ENCODE measurements at places on chromosomes 6 and 20.
A peak's percentile ranks its signal among the peaks of the same experiment; 100 is the strongest.

DNA sequence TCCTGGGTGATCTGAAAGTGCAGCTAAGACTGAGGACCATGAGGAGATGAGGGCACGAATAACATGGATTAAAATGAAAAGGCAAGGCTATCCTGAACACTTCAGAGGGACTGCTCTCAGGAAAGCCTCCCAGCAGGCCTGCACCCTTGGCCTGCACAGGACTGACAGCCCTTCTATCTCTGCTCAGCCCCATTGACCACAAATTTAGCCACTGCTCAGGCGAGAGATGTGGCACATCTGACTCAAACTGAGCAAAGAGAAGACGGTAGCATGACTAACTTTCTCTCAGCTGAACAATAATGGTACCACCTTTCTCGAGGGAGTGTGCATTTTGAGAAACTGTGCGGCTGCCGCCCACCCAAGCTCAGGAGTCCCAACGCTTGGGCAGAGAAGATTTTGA is 257.5 kb downstream of the ADGB start:
- no peak for DNase-seq

- DNase-seq, result no peak
Observed at GRCh38 chr20:48459722-48460395, 367.9 kb downstream of the PREX1 start.

- no peak for DNase-seq
Observed at GRCh38 chr6:146916435-146917025, 287.7 kb upstream of the STXBP5 start.

DNA sequence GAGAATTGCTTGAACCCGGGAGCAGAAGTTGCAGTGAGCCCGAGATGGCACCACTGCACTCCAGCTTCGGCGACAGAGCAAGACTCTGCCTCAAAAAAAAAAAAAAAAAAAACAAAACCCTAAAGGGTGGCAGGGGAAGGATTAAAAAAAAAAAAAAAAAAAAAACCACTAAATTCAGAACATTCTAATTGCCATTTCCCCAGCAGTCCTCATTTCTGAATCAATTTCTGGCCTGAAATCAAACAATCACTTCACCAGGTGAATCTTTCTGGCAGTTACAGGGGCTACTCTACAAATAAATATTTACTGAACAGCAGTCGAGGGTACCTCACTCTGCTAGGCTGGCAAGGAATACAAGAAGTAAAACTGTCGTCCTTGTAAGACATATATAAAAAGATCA is 1.2 kb downstream of the UQCC1 start:
- no peak for DNase-seq

GRCh38 chr6:3227363-3228045 is at the start of gene TUBB2B:
TUBB2B (minus strand) TSS chr6:3227653; CDS start chr6:3227543, 110 bp downstream.
- peak; percentile 46 for DNase-seq

GRCh38 chr6:30483677-30484279 is 5.5 kb upstream of the HLA-E start:
- peak; percentile 69 for DNase-seq

GRCh38 chr20:50142812-50143211 is 10.7 kb downstream of the PEDS1 start:
- DNase-seq, result peak; percentile 26

DNA sequence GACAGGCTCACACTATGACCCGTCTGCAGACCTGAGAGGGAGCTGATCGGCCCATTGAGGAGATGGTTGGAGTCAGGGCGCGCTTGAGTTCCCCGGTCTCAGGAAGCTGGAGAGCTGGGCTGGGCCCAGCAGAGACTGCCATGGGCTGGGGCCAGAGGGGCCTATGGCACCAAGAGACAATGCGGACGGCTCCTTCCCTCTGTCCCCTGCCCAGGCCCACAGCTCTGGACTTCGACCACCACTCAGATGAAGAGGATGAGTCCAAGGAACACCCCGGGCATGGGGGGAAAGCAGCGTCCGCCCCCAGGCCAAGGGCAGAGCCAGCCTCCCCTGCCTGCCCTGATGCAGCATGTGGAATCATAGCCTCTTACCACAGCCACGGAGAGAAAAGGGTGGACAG is 40.2 kb upstream of the PHACTR3 start:
- DNase-seq, result no peak

DNA sequence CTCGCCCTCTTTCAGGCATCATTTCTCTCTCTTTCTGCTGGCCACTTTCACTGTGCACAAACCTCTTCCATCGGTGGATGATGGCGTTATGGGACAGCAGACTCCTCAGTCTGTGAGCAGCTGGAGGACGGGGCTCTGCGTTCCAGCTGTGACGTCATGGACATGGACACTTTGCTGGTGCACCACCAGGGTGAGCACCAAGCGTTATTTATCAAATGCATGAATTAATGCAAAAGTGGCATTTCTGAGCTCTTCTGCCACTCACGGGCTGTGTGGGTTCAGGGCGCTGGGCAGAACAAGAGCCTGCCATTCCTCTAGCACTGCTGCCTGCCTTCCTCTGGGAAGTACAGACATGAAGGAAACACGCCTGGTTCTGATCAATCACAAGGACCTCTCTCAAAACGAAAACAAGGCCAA is 82.9 kb upstream of the MPC1 start:
- no peak for DNase-seq

DNA sequence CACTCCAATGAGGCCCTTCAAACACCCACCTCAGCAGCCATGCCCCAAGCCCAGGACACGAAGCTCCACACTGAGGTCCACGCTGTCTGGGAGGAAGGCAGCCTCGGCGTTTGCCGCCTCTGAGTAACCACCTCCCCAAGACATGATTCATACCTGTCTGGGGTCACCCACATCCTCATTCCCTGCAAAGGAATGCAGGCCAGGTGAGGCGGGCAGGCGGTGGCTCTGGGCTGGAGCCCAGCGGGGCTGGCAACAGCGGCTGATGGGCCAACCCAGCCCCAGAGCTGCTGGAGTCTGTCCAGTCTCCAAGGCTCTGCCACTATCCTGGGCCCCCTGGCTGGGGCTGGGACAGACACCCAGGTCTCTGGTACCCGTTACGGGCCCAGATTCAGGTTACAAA is 14.8 kb downstream of the PMEPA1 start:
- DNase-seq, result no peak

- no peak for DNase-seq
Observed at GRCh38 chr6:165616116-165616515, 46.9 kb downstream of the PDE10A start.

- no peak for DNase-seq
Observed at GRCh38 chr6:80517525-80517924, 411.1 kb downstream of the BCKDHB start.

DNA sequence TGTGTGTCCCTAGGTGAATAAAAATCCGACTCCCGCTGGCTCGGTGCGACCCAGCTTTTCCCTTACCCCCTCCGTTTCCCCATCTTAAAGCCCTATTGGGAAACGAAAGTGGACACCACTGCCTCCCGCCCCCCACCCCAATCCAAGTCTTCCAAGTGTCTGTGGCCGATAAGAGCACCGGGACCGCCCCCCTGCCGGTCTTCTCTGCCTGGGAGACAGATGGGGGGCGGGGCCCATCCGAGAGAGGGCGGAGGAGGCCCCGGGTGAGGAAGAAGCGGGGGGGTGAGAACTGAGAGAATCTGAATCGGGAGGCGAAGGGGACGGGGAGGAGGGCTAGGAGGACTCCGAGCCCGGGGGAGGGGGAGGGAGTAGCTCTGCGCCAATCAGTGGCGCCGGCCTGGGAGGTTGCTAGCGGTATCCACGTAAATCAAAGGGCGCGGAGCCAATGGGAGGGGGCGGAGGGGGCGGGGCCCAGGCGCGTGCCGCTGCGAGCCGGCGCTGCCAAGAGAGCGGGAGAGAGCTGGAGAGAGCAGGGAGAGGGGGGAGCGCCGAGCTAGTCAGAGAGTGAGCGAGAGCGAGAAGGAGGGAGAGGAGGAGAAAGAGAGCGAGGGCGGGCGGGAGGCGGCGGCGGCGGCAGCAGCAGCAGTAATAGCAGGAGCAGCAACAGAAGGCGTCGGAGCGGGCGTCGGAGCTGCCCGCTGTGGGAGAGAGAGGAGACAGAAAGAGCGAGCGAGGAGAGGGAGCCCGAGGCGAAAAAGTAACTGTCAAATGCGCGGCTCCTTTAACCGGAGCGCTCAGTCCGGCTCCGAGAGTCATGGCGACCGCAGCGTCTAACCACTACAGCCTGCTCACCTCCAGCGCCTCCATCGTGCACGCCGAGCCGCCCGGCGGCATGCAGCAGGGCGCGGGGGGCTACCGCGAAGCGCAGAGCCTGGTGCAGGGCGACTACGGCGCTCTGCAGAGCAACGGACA is at the start of gene POU3F2:
Gene POU3F2 (plus strand): TSS at position 515 of the 972 bp plus-strand sequence. CDS start 300 bp downstream, at position 815.
- peak; percentile 47 for DNase-seq

DNA sequence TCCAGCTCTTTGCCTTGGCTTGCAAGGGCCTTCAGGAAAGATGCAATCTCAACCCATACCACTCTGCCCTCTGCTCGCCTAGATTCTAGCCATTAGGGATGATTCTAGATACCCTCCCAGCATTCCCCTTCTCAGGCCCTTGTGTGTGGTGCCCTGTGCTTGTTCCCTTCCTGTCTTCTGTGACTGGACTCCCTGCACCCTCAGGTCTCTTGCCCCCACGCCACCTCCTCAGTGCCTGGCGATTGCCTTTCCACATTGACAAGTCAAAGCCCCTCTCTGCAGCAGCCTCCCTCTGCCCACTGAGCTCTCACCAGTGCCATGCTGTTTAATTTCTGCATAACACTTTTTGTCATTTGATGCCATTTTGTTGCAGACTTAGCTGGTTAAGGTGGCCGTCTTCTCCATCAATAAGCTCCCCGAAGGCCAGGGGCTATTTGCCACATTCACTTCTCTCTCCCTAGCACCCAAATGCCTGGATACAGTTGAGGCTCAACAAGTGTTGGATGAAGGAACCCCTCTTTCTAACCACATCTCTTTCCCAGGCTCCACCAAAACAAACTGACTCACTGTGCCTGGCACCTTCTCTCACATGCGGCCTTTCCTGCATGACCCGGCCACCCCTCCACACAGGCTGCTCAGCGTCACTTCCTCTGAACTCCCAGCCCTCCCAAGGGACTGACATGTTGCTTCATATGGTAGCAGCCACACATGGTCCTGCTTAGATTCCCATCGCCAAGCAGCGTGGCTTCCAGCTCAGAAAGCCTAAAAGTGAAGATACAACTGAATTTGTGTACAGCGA is 4.6 kb upstream of the TXNDC5 start:
- no peak for DNase-seq

Measured in small intestine (tissue), 16 donors.